ENCODE measurements at places on chromosomes 16 and 17.

- DNase-seq, result no peak
Measured at GRCh38 chr17:66704858-66705520, 129.9 kb upstream of the CACNG5 start.

DNA sequence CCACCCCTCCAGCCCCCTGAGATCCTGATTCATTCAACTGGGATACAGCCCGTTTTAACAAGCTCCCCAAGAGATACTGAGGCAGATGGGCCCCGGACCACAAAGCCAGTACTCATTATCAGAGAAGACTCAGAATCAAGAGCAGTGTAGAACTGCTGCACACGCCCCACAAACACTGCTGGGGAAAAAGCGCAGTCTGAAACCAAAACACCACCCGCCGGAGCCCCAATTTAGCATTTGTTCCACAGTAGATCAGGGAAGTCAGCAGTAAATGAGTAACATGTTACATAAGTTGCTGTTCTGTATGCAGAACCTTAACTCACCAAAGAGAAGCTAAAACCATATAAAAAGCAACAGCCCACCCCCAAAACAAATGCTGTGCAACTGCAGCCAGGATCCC lies 123.6 kb downstream of the CDYL2 start:
- DNase-seq, result no peak

- DNase-seq, result no peak
Measured at GRCh38 chr17:39763051-39763820, 25.5 kb downstream of the GRB7 start.

DNA sequence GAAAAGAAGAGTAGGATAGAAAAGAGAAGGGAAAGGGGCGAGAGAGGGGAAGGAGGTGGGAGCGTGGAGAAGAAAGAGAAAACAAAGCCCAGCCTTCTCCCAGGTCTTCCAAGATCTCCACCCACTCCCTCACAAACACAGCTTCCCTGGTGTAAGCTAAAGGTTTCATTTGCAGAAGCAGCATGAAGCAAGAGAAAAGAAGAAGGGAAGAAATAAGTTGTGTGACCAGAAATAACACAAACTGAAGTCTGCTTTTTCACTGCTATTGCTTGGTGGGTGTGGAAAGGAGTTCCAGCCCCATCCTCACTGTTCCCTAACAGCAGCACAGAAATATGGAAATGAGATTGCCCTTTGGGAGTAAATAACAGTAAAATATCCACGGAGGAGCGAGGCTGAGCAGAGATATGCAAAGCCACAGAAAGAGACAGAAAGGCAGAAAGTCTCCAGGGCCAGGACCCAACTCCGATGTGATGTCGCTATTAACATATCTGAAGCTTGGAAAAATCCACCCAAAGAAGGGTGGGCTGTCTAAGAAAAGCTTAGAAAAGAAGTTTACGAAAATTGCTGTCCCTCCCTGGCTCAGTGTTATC lies 10.3 kb upstream of the GAS7 start:
- no peak for DNase-seq

GRCh38 chr17:1493291-1493980 lies 950 bp upstream of the MYO1C start:
- no peak for DNase-seq

GRCh38 chr16:72847187-72848027 lies 200.5 kb downstream of the ZFHX3 start:
- DNase-seq, result no peak

DNA sequence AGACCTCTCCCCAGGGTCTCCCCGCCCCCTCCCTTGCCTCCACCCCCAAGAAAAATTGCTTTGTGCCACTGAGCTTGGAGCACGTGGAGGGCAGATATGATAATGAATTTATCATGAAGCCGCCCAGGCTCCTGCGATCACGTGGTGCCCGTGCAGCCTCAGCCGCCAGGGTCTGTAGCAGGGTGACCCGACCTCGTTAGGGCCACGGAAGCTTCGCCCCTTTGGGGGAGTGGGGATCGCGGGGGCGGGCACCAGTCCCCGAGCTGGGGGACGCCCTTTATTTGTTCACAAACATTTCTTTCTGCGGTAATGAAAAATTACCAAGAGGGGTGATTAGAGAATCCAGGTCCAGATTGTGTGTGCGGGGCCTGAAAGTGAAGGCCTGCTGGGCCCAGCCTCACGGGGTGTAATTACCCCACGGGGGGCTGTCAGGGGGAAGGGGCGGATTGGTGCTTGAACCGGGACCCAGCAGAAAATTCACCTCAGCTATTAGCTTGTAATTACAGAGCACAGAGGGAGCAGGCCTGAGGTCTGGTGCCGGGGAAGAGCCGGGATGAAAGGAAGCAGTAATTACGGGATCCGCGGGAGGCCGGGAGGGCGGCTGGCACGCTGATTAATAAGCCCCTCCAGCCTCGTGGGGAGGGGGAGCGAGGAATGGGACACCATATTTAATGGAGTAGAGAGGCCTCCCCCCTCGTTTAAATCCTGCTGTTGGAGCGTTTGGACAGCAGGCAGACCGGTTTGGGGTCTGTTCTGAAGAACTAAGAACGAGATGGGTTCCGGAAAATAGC lies 13.3 kb downstream of the GSE1 start:
- no peak for DNase-seq

- DNase-seq, result no peak
Measured at GRCh38 chr16:23679986-23680336, 1.3 kb downstream of the PLK1 start.

DNA sequence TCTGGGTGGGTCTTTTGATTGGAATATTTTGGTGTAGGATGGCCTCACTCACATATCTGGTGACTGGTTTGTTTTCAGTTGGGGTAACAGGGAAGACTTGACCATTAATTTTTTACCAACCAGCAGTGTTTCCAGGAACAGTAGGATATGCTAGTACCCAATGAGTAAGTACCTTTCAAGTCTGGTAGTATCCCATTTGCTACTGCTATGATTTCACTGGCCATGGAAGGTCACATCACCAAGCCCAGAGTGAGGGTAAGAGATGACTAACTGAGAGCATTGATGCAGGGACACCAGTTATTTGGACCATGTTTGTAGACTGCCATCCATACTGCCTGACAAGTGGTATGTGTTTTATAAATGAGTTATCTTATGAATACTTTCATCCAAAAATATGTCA lies 277.7 kb downstream of the MAP2K6 start:
- no peak for DNase-seq

- DNase-seq, result no peak
Measured at GRCh38 chr17:75695830-75696271, 25.4 kb upstream of the ITGB4 start.

Measured in anterior cingulate cortex (tissue), 58 donors.